ENCODE measurements at places on chromosomes 4 and X. TPM values are rescaled to one million over a fixed set of nuclear protein-coding genes. Genes with fewer than 3 reads are reported as not detected.

GRCh38 chrX:41258871-41259270 lies 75.1 kb upstream of the DDX3X start:
- DNase-seq, result no peak

ENPEP gene
- 52.3 TPM for polyA plus RNA-seq

UCP1 gene
- polyA plus RNA-seq, result not detected

GRCh38 chr4:36115312-36115711 lies 129.0 kb downstream of the ARAP2 start:
- DNase-seq, result no peak

DNA sequence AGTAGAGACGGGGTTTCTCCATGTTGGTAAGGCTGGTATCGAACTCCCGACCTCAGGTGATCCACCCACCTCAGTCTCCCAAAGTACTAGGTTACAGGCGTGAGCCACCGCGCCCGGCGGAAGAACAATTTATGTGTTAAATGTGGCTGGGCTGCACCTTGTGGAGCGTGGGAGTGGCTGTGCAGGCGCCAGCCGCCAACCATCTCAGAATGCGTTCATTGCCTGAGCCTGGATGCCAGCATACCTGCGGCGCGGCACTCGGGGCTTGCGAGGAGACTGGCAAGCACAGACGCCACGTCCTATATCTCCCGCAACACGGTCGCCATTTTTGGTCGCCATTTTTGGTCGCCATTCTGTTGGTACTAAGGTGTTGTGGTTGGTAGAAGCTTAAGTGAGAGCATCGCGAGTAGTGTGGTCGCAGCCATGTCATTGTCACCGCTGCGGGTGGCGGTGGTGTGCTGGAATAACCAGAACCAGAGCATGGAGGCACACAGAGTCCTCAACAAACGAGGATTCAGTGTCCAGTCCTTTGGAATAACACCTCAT lies 193.6 kb upstream of the HTR2C start:
- no peak for DNase-seq

MPP1 gene
- 35.9 TPM for polyA plus RNA-seq

RRAGB gene
- polyA plus RNA-seq, result 11.3 TPM

DNA sequence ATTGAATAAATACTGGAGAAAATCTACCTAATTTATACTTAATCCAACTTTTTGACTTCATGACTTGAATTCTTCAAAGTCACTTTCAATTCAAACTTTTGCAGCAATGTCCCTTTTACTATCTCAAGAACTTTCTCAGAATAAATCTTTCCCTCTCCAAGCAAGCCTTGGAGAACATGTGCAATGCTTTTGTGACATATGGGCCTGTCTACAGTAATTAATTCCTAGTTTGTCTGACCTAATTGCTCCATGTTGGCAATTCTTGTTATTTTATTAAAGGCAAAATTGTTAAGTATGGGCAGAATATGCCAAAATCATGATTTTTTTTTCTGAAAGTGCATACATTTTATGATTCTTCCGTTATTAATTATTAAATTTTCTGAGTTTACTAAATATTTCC lies 1115.3 kb downstream of the PDHA2 start:
- no peak for DNase-seq

DNA sequence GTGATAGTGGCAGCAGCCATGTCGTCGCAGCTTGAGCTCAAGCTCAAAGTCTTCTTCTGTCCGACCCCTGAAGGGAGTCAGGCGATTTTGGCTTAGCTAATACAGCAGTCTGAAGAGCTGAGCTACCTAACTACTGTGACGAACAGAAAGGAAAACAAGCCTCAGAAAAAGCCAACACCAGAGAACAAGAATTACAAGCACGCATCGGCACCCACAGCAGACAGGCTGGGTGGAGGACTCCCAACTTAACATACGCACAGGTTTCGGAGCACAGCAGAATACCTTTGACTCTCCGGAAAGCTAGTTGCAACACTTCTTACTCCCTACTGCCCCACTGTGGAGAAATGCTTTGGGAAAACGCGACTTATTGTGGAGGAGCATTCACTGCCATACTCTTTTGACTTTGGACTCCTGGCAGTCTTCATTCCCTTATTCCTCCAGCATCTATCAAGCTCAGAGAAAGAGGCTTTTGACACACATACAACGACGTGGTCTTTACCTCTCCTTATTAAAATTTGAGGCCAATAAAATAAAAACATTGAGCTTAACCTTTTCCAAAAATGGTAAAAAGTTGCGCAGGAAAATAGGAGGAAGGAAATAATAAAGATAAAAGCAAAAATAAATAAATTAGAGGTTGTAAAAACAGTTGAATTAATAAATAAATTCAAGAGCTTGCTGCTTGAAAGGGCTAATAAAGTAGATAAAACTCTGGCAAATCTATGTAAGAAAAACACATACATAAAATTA lies 41.3 kb upstream of the GPC3 start:
- DNase-seq, result peak; percentile 79

- DNase-seq, result no peak
Measured at GRCh38 chrX:57177070-57177469, 39.9 kb upstream of the SPIN2A start.

DNA sequence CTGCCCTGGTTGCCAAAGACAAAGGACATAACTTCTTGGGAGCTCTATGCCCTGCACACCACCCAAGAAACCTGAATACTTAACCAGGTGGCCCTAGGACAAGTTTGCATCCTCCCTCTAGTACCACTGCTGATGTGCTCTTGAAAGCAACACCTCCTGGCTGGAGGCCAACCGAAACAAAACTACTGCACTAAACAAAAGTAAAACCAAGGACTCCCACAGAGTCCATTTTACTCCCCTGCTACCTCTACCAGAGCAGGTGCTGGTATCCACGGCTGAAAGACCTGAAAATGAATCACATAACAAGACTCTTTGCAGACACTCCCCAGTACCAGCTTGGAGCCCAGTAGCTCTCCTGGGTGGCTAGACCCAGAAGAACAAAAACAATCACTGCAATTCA lies 941.8 kb downstream of the RAPGEF2 start:
- DNase-seq, result no peak

MUC7 gene
- polyA plus RNA-seq, result not detected

- no peak for DNase-seq
Measured at GRCh38 chrX:22534643-22535042, 261.9 kb downstream of the CBLL2 start.

NIPAL1 gene
- 37.4 TPM for polyA plus RNA-seq

HSFX3 gene
- polyA plus RNA-seq, result not detected

- DNase-seq, result no peak
Measured at GRCh38 chr4:138802499-138802898, 213.1 kb upstream of the NOCT start.
